ENCODE measurements at places on chromosomes 7 and 10. TPM values are rescaled to one million over a fixed set of nuclear protein-coding genes. Genes with fewer than 3 reads are reported as not detected.

DNA sequence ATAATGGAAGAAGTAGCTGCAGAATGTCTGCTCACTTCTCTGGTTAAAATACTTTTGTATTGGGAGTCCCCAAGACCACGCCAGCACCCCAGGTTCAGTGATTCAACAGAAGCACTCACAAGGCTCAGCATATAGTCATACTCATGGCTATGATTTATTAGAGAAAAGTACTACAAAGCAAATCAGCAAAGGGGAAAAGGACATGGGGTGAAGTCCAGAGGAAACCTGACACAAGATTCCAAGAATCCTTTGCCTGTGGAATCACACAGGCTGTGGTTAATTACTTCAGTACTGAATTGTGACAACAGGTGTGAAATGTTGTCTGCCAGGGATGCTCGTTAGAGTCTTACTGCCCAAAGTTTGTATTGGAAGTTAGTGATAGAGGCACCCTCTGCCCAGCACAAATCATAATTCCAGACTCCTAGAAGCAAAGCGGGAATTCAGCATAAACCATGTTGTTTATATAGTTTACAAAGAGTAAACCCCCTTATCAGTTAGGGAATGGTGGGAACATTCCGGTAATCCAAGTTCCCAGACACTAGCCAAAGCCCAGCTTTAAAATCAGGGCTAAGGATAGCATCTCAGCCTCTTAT is 79.4 kb downstream of the HYCC1 start:
- DNase-seq = no peak

GRCh38 chr10:76840802-76841201 is 796.8 kb downstream of the KCNMA1 start:
- no peak for DNase-seq

DNA sequence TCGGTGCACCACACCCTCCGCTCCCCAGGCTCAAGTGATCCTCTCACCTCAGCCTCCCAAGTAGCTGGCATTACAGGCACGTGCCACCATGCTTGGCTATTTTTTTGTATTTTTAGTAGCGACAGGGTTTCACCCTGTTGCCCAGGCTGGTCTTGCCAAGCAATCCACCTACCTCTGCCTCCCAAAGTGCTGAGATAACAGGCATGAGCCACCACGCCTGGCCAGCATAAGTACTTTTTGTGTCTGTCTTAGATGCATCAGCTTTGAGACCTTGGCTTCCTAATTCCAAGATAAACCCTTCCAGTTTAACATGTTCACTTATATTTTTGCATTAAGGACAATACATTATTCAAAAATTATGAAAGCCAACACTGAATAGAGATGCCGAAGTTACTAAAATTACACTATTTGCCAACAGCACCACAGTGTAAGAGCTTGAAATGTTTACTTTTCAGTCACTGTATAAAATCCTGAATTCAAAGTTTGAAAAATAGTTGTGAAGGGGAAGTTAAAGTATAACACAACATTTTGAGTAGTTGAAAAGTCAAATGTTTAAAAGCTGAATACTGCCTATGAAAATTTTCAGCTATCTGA is 36.5 kb downstream of the ANKIB1 start:
- DNase-seq = no peak

GRCh38 chr10:102399217-102400021 is 3.9 kb downstream of the NFKB2 start:
- peak; percentile 91 for DNase-seq

GRCh38 chr7:155032978-155033377 is 30.1 kb upstream of the PAXIP1 start:
- no peak for DNase-seq

Gene MAGI2
- 1.1 TPM for total RNA-seq

Gene PRRT4
- total RNA-seq = 0.24 TPM

Gene FKBP6
- total RNA-seq = not detected

Measured in colonic mucosa (tissue), 4 donors.